Left renal cortex interstitium (tissue), 4 donors: ENCODE measurements at places on chromosomes 13 and 19.
A peak's percentile ranks its signal among the peaks of the same experiment; 100 is the strongest.

DNA sequence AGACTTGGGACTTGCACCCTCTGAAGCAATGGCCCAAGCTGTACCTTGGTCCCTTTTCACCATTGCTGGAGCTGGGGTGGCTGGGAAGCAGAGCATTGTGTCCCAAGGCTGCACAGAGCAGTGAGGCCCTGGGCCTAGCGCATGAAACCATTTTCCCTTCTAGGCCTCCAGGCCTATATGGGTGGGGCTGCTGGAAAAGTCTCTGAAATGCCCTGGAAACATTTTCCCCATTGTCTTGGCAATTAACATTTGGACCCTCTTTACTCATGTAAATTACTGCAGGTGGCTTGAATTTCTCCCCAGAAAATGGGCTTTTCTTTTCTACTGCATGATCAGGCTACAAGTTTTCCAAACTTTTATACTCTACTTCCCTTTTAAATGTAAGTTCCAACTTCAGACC lies 510.5 kb downstream of the SLITRK6 start:
- DNase-seq, result no peak

DNA sequence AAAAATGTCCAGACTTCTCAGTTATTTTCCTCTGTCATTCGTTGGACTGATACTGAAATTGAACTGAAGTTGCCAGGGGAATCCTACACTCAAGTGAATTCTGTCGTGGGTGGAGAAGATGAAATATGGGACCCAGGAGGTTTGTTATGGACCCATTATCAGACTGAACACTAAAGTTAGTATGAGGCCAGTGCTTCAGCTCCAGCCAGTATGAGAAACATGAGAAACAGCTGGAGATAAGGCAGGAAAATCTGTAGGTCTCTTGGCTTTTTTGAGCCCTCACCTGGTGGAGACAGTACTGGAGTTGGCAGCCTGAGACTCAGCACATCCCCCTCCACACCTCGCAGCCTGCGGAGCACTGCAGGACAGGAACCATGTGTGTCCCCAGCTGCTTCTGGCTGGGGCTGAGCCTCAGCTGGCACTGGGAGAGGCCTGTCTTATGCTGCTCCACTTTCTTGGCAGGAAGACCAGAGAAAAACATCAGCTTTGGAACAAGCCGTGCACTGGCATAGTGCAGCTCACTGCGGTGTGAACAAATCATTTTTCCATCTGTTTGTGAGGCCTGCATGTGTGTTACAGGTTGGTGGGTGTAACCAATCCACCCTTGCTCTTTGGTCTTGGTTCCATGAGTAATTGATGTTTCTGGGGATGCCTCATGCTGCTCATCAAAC lies 641.0 kb downstream of the FGF9 start:
- no peak for DNase-seq

DNA sequence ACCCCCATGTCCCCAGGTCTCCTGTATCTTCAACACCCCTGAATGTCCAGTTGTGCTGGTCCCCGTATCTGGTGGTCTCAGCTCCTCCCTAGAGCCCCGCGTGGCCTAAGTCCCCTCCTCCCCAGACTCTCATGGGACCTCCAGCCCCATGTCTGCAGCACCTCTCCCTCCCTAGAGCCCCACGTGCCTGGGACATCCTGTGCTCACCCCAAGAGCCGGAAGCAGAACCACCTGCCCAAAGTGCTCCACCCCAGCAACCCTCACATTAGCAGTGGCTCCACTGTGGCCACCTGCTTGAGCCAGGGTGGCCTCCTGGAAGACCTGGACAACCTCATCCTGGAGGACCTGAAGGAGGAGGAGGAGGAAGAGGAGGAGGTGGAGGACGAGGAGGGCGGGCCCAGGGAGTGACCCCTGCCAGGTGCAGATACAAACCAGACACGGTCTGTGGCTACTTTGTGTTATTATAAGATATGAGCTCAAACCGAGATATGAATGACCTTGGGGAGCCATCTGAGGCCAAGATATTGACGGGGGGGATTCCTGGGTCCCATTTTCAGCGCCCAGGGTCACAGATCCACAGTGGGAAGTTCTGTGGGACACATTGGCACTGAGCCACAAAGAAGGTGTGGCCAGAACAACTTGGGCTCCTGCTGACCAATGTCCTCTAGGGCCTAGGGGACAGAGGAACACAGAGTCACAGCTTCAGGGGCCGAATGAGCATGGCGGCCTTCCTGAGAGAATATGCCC lies 6.0 kb downstream of the SHFL start:
- no peak for DNase-seq

- no peak for DNase-seq
Measured at GRCh38 chr13:55661505-55661904, 1479.2 kb upstream of the PRR20A start.

GRCh38 chr13:99071666-99072065 lies 93.8 kb upstream of the DOCK9 start:
- DNase-seq, result no peak

GRCh38 chr13:31978021-31978420 lies 53.6 kb upstream of the FRY start:
- DNase-seq, result no peak

DNA sequence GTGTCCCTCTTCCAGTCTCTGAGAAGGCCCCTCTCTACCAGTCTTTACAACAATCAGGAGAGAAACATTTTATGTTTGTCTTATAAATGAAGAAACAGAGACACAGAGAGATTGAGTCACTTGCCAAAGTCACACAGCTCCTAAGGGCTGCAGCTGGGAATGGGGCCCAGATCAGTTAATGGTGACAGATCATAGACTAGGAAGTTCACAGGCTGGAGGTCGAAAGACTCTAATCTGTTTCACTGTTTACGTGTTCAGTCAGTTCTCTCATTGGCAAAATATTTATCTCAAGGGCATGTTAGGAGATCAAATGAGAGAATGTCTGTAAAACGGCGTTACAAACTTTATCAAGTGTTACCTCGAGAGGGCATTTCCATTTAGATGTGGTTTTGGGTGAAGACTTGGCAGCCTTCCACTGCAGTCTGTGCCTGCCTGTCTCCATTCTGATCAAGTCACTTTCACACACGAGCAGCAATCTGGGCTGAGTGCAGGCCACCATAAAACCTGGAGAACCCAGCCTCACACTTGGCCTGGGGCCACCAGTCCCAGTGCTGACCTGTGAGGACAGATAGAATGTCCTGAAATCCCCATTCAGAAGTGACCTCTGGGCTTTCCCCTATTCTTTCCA lies 65.1 kb downstream of the SIAH3 start:
- DNase-seq, result no peak

DNA sequence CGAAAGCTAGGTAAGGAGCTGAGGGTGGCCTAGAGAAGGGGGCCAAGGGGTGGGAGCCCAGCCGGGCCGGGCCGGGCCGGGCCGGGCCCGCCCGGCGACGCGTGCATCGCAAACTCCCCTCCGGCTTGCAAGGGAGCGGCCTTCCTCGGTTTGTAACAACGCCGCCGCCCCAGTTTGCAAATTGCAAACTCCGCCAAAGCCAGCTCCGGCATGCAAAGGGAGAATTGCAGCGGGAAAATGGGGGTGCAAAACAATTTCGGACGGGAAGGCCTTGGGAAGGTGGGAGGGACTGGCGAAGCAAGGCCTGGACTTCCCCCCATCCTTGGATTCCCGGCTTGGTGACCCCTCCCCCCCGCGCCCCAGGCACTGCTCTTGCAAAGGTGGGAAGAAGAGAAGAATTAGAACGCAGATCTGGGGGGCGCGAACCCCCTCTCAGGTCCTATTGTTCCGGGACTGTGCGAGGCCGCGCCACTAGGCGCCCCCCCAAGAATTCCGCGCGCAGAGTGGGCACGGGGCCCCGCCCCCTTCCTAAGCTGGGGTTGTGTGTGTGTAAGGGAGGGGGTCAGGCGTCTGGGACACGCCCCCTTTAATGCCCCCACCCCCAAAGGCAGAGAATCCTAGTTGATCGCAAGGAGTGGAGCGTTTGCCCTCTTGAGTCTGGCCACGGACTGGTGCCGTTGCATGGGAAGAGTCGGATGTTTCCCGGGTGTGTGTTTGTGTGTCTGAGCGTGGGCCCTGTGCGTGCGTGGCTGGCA lies 926 bp downstream of the PRR12 start:
- no peak for DNase-seq

DNA sequence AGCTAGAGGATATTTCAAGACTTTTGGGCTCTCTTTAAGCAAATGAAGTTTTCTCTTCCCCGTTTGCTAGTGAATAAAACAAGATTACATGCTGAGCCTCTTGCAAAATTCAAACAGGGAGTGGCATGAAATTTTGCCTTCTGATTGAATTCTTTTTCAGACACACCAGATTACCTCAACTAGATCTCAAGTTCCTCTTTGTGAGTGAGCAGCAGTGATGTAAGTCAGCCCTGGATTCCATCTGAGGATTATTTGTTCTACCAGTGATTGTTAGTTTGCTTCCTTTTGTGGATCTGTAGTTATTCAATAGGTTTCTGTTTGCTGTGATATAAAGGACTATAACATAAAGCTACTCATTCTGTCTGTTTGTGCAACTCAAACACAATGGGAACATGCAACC lies 407.7 kb downstream of the LMO7 start:
- DNase-seq, result no peak

- no peak for DNase-seq
Measured at GRCh38 chr13:29934531-29935308, 84.3 kb upstream of the UBL3 start.

DNA sequence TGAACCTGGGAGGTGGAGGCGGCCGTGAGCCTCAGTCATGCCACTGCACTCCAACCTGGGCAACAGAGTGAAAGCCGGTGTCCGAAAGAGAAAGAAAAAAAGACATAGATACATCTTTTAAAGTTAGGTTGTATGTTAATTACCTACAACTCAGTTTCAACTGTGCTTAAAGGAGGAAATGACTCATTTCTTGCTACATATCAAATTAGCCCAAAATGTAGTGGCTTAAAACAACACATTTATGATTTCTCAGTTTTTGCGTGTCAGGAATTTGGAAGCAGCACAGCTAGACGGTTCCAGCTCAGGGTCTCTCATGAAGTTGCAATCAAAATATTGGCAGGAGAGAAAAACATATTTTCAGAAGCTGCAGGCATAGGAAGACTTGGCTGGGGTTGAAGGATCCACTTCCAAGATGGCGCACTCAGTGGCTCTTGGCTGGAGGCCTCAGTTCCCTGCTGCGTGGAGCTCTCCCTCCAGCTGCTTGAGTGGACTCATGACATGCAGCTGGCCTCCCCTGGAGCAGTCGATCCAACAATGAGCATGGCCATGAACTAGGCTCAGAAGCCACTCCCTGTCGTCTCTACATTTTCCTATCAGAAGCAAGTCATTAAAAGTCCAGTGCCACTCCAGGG lies 7.1 kb downstream of the LDLR start:
- no peak for DNase-seq

GRCh38 chr13:106326751-106327150 lies 208.7 kb downstream of the EFNB2 start:
- DNase-seq, result no peak

DNA sequence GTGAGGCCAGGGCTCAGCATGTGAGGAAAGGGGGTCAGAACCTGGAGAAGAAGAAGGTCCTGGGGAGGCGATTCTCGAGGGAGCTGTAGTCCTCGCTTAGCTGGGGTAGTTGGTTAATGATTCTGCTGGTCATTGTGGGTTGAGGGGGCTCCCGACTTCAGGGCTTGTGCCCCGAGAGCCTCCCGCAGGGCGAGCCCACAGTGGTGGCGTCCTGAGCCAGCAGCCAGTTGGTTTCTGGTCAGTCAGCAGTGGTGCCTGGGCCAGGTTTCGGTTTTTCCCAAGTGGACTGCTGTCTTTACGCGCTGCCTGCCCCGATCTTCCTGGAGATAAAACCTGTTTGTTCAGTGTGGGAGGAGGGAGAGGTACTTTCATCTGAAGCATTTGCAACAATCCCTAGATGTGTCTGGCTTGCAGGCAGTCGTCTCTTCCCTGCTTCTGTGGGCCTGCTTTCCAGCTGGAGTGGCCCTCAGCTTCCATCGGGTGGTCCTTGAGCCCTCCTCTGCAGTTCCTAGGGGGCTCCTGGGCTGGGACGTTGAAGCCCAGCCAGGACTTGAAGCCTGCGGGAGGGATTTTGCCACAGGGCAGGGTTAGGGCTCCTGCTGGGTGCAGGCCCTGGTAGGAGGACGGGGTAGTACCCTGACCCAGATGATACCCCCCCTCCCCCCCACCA lies 3.2 kb downstream of the PTBP1 start:
- no peak for DNase-seq

- DNase-seq, result no peak
Measured at GRCh38 chr13:60759499-60759898, 362.5 kb downstream of the TDRD3 start.

GRCh38 chr13:94419304-94419924 lies 60.1 kb downstream of the DCT start:
- DNase-seq, result no peak

- DNase-seq, result peak; percentile 29
Measured at GRCh38 chr13:113742445-113743120, 16.4 kb upstream of the TMEM255B start.

DNA sequence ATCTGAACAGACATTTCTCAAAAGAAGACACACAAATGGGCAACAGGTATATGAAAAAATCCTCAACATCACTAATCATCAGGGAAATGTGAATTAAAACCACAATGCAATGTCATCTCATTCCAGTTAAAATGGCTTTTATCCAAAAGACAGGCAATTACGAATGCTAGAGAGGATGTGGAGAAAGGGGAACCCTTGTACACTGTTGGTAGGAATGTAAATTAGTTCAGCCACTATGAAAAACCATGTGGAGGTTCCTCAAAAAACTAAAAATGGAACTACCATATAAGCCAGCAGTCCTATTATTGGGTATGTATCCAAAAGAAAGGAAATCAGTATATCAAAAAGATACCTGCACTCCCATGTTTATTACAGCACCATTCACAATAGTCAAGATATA lies 24.7 kb upstream of the ZC3H13 start:
- DNase-seq, result no peak

DNA sequence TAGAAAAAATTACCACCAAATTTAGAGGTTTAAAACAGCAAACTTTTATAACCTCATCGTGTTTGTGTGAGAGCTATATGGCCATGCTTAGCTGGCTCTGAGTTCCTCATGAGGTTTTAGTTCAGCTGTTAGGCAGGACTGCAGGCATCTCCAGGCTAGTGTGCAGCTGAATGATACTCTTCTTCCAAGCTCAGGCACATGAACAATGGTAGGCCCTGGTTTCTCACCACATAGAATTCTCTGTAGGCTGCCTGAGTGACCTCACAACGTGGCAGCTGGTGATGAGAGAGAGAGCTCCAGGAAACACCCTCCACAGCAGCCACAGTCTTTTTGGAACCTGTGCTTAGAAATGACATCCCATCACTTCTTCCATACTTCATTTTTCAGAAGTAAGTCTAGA lies 540.6 kb upstream of the MIR17HG start:
- no peak for DNase-seq
